ENCODE measurements at places on chromosomes 5 and 9.

DNA sequence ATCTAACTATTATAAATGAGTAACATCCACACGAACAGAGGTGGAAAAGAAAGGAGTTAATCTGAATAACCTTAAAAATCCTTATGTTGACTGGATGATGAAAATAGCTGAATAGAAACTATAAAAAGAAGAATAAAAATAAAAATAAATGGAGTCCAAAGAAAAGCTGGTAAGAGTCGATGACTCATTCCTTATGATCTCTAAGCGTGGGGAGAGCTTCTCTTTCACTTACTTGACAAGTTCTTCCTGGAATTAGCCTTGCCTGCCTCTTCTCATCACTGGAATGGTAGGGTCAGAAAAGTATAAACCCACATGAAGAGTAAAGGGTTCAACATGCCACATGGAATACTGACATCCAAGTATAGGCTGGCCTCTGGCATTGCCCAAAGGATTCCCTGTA lies 477.0 kb upstream of the RGMB start:
- DNase-seq: no peak

DNA sequence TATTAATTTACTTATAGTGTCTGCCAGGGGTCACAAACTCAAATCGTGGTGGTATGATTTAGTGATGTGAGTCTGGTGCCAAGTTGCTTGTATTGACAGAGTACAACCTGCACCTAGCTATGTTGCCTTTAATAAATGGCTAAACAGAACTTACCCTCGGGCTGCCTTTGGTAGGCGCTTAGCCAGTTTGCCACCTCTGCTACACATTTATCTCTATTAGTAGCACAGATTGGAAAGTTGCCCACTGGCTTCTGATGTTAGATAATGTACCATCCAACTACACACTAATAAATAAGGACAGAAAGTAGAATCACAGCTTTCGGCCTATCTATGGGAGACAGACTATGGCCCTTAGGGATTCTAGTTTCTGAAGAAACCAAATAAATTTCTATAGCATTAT lies 368.4 kb downstream of the MAN2A1 start:
- DNase-seq: no peak

DNA sequence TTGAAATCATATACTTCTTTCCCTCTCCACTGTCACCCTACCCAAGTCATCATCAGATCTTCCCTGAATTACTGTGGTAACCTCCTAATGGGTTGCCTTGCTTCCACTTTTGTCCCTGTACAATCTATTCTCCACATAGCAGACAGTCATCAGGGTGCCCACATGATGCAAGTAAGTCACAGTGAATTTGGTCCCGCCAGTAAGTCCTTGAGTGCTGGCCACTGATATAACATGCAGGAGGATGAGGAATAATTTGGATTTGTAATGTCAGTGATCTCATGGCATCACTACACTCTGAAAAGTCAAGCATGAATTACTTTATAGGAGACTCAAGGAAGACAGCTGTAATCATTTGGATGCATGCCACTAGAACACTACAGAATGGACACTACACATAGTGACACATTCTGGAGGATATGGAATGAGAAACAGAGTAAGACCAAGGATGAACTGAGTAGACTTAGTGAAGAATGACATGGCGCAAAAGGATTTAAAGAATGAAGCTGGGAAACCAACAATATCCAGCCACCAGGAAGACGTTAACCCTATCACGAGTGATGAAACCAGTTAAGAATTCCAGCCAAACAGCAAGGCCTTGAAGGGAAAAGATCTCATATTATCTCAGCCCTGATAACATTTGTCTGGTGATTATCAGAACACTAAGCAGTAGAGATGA lies 28.6 kb downstream of the MARCHF3 start:
- DNase-seq: no peak

- DNase-seq: no peak
These were observed 231.0 kb downstream of the CDK5RAP2 start for GRCh38 chr9:120348951-120349429.
